HEK293T (cell line): ENCODE measurements at places on chromosomes 13 and 19.

GRCh38 chr13:25733696-25734435 lies 317.9 kb downstream of the SHISA2 start:
- DNase-seq, result no peak

DNA sequence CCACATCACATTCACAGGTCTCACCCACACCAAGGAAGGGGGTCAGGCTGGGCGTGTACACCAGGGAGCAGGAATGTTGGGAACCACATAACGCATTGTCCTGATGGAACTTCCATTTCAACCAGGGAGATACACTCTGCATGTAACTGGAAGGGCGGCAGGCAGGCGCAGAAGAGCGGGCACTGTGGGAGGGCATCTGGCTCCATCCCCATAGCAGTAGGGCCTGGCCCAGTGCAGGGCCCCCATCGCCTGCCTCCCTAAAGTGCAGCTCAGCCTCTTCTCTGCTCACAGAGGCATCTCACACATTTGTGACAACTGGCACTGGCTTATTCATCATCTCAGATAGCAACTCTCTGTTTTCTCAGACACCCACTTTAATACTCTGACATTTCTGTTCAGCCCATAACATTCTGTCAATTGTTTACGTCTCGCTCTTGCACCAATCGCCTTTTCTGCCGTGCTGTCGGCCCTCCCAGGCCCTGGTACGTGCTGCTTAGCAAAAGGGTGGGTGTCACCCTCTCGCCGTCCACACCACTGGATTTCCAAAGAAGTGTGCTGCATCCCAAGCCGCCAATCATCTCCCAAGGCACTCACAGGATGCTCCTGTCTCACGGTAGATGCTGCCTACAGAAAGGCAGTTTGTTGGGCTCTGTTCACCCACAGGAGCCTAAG lies 353.3 kb upstream of the ZNF507 start:
- no peak for DNase-seq

DNA sequence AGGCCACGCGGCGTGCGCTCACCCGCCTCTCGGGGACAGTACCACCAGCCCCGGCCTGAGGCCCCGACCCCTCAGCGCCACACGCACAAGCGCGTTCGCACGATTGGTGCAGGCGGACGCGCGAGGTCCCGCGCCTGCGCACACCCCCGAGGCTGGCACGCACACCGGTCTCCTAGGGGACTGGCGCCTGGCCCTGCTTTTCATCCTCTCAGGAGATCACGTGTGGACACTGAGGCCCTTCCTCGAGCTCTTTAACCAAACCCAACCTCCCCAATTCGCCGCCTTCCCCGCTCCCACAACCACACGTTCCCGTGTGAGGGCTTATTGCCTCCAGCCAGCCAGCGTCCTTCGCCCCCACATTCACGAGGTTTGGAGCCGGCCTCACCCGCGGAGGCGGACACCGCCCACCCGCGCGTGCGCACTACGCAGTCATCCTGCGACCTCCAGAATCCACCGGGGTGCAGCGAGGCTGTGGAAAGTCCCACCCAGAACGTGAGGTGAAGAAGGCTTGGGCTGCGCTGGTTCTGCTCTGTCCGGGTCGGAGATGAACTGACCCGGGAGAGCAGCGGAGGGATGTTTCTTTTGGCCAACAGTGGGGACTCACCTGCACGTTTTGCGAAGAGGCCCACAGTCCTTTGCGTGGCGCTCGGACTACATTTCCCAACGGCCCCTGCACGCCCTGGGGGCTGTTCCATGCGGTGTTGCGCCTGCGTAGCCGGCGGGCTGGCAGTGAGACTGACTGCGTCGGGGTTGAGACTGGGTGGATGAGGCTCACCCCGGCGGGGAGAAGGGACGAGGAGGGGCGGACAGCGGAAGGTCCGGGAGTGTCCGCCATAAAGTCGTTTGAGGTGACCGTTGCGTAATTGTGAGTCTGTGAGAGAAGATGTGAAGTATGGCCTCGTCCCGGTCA lies 539 bp upstream of the ZNF667 start:
- no peak for DNase-seq

DNA sequence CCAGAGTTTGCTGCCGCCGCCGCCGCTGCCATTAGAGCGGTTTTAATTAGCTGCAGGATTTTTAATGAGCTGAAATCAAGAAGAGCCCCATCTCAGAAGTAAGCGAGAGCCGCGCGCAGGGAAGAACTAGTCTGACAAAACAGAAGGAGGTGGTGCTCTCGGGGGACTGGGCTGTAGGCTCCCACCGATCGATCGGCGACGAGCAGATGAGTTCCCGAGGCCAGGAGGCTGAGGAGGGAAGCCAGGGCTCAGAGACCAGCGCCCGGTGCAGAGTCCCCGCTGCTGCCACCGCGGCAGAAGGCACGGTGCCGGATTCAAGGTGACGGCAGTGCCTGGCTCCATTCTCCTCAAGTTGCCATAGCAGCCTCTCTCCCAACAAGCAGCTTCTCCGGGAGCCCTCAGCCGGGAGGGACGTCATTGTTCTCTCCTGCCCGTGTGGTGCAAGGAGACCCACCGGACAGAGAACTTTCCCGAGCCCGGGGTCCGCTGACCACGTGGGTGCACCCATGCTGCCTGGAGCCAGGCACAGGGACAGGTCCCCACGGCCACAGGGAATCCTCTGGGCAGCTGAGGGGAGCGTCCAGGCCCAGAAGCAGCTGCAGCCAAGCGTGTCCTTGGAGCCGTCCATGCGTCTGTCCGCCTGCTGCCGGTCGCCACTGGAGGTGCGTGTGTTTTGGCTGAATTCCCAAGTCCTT lies 62.9 kb downstream of the CHST8 start:
- DNase-seq, result no peak

- DNase-seq, result no peak
Observed at GRCh38 chr13:63161219-63161618, 1745.6 kb upstream of the PCDH20 start.

- DNase-seq, result no peak
Observed at GRCh38 chr19:3625996-3626472, 556 bp downstream of the CACTIN start.

GRCh38 chr19:2850256-2850925 lies 9.1 kb downstream of the ZNF555 start:
- no peak for DNase-seq

DNA sequence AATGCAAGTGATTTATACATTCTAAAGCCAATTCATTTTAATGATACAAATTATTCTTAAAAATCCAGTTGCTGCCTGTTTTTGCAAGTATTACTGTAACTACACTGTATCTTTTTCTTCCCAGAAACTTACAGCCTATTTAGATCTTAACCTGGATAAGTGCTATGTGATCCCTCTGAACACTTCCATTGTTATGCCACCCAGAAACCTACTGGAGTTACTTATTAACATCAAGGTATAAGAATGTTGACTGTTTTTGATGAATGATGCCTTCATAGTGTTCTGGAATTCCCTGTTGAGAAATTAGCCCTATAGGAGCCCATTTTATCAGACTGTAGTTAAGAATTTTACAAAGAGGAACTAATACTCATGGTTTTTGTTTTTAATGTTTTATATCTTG lies 25.0 kb downstream of the ITM2B start:
- DNase-seq, result no peak

- DNase-seq, result no peak
Observed at GRCh38 chr19:42521346-42522030, 6.8 kb downstream of the CEACAM1 start.

DNA sequence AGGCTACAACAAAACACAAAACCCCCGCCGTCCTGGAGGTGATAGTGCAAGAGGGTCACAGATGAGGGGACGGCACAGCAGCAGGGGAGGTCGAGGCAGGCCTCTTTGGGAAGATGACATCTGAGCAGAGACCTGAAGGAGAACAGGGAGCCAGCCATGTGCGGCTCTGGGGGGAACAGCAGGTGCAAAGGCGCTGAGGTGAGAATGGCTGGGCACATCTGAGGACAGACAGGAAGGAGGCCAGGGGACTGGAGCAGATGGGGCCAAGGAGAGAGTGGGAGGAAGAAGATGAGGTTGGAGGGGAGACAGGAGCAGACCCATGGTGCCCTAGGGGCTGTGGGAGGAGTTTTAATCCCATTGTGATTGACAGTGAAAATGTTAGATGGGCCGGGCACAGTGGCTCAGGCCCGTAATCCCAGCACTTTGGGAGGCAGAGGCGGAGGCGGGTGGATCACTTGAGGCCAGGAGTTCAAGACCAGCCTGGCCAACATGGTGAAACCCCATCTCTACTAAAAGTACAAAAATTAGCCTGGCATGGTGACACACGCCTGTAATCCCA lies 1.8 kb upstream of the CKM start:
- DNase-seq, result no peak

- DNase-seq, result no peak
Observed at GRCh38 chr19:30173593-30174356, 198.4 kb upstream of the ZNF536 start.

DNA sequence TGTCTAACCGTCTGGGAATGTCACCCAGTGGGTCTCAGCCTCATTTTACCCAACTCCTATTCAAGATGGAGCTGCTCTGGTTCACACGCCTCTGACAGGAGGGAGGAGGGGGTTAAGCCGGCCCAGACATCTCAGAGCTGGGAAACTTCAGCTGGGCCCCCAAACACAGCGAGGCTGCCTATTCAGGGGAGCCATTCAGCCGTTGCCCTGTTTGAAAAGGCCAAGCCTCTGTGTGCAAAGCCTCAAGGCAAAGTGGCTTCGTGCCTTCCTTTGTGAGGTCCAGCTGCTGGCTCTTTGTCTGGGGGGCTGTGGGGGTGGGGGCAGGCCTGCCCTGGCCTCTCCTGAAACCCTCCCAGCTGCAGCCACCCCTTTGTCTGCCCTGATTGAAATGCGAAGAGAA lies 147.4 kb downstream of the PTPRS start:
- no peak for DNase-seq

DNA sequence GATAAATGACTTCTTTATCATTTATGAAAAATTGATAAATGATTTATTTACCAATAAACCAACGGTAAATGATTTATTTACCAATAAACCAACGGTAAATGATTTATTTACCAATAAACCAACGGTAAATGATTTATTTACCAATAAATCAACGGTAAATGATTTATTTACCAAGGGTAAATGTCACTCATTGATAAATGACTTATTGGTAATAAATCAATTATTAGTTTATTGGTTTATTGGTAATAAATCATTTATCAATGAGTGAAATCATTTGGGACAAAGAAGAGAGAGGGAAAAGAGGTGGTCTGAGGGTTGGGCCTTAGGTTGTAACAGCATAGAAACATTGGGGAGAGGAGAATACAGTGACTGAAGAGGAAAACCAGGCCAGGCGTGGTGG lies 21.5 kb downstream of the VAV1 start:
- no peak for DNase-seq

GRCh38 chr13:48405875-48406274 lies 7.0 kb downstream of the LPAR6 start:
- no peak for DNase-seq

GRCh38 chr19:47406711-47407416 lies 12.5 kb downstream of the MEIS3 start:
- DNase-seq, result peak; percentile 45
